Adipocyte (in vitro differentiated cells): ENCODE measurements at places on chromosomes 1 and 21.
A peak's percentile ranks its signal among the peaks of the same experiment; 100 is the strongest.

- peak; percentile 45 for DNase-seq
These were observed 585.7 kb upstream of the CAMK1G start for GRCh38 chr1:208997726-208998312.

DNA sequence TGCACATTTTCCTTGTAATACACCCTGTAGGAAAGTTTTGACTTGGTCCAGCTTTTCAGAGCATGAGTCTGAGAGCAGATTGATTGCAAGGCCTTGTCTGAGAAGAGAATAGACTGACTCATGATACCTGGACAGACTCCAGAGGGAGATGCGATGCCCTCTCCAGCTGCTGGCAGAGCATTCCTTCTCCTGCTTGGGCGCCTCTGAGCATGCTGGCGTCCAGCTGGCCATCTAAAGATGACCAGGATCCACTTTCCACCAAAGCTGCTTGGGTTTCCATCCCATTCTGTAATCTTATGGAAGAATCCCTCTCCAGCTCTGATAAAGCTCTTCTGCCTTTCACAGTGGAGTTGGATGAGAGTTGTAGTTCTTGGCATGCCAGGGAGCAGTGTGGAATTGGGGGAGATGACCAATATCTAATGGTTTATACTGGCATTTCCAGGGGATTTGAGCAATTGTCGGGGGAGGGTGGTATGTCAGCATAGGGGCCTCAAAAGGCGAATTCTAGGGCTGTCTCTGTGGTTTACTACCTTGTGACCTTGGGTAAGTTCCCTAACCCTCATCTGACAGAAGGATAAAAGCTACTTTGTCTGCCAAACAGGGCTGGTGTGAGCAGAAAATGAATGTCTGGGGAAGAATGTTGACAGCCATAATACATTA lies 19.5 kb downstream of the SZRD1 start:
- peak; percentile 92 for DNase-seq

- DNase-seq: no peak
These were observed 53.4 kb downstream of the DMAP1 start for GRCh38 chr1:44266400-44267344.

GRCh38 chr1:68301471-68302001 lies 69.2 kb upstream of the WLS start:
- DNase-seq: peak; percentile 53

GRCh38 chr1:208357644-208358507 lies 113.7 kb upstream of the PLXNA2 start:
- DNase-seq: peak; percentile 49

GRCh38 chr1:53183095-53183990 lies 13.3 kb upstream of the CPT2 start:
- no peak for DNase-seq

- DNase-seq: no peak
These were observed 3.8 kb downstream of the PLA2G2A start for GRCh38 chr1:19975423-19976193.

- DNase-seq: no peak
These were observed 6.7 kb upstream of the PTGER3 start for GRCh38 chr1:71054281-71054731.

DNA sequence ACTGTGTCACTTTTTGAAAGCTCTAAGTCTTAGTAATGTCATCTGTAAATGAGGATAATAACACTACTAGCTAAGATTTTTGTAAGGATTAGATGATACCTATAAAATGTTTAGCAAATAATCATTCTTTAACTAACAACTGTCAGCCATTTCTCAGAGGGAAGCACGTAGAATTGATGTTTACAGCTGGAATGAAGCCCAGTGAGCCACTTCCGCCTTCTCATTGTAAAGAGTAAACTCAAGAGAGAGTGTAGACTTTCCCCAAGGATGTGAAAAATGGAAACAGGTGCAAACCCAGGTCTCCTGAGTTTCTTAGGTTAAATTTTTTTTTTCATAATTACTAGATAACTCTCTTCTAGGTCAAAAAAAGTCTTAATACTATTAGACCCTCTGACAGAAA lies 4.9 kb downstream of the GREM2 start:
- no peak for DNase-seq

DNA sequence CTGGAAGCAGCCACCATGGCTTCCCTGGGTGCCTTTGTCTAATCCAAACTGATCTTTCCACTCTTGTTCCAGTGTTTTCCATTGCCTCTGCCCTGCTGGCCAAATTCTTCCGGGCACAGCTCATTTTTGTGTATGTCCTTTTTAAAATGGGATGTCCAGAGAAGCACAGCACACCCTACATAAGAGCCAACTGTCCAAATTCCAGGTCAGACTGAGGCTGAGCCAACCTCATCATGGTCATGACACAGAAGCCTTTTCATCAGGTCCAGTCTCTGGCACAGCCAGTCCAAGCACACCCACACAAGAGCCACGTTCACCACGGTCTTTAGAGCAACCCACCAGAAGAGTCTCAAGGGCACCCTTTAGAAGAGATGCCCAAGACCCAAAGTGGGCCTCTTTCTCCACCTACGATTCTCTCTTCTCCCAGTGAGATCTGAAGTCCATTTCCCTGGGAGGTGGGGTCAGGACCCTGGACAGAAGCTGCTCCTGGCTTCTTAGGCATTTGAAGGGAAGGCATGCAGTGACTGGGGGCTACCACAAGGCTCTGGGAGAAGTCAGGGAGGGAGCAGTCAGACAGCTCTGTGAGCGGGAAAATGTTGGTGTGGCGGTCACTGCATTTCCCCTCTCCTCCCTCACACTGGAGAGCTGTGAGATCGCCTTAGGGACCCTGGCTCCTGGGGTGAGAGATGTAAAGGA lies 53.2 kb downstream of the SYT2 start:
- peak; percentile 36 for DNase-seq

- no peak for DNase-seq
These were observed 77.5 kb downstream of the PUM1 start for GRCh38 chr1:30988045-30988444.

DNA sequence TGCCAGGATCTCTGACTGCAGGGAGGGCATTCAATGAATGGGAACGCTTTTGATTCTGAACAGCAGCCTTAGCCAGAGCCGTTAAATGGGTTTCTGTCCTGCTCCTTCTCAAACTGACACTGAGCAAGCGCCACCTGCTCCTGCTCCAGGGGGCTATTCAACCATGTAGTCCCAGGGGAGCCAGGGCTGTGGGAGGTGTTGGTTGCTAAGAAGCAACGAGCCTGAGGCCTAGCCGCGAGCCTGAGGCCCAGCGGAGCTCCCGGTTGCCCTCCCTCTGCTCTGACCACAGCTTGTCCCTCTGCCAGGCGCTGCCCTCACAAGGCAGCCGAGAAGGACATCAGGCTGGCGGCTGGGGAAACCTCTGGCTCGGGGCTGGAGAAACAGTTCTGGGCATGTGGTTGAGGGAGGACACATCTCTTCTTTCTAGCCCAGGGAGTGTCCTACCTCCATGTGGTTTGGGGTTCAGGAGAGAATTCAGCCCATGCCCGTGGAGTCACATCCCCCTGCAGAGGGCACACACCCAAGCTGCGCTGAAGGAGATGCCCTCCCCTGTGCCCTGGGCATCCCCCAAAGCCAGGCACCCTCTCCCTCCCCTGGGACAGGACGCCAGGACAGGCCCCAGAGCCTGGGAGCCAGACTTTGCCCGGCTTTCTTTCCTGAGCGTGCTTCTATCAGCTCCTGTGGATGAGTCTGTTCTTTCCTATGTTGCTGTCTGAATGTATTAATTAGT lies 18.0 kb downstream of the PCP4 start:
- peak; percentile 27 for DNase-seq

DNA sequence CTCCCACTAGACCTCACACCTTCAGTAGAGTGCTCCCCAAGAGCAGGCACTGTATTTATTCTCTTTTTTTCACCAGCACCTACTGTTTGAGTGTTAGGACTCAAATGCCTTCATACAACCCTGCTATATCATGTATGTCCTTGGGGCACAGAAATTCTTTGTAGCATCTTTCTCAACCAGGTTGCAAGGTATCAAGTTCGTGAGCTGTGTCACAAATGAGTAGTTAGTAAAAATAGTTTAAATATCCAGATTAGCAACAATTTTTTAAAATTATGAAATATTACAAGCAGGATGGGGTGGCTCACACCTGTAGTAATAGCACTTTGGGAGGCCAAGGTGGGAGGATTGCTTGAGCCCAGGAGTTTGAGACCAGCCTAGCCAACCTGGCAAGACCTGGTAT lies 152.6 kb upstream of the TNR start:
- no peak for DNase-seq

DNA sequence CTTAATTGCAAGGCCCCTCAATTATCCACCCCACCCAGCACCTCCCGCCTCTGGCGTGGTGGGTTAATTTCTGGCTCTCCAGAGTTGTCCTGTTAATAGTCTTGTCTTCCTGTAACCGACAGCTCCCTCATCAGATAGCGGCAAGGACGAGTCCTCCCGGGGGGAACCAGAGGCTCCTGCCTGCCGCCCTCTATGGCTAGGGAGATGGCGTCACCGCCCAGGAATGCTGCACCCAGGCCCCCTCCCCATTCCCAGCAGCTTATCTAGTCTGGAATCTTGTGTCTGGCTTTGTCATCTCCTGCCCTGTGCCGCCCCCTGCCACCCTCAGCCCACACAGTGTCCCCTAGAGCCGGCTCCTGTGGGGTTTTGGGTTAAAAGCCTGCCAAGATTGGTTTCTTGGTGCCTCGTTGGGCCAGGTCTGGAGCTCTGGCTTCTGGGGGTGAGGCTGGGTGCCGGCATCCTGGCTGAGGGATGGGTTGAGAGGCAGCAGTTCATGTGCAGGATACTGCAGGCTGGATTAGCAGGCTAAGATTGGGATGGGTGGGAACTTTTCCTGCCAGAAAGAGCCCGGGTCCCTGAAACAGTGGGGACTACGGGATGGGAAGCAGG lies 48.8 kb downstream of the EDN2 start:
- DNase-seq: no peak

GRCh38 chr1:101241485-101242225 lies 4.8 kb downstream of the S1PR1 start:
- no peak for DNase-seq

DNA sequence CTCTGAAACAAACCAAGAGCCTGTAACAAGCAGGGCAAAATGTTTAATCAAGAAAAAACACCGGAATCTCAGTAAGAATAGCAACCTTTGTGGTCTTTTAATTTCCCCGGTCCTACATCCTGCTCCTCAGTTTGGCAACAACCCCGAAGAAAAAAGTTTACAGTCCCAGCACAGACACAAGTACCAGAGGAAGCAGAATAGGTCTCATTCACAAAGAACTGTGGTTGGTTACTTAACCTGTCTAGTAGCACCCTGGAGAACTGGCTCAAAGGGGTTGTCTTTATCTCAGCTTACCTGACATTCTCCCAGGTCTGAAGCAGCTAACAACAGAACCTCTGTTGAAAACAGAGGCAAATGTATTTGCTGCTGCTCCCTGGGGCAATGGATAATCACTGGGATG lies 399.3 kb downstream of the AJAP1 start:
- DNase-seq: no peak

GRCh38 chr1:196056966-196057365 lies 551.3 kb downstream of the KCNT2 start:
- DNase-seq: no peak

DNA sequence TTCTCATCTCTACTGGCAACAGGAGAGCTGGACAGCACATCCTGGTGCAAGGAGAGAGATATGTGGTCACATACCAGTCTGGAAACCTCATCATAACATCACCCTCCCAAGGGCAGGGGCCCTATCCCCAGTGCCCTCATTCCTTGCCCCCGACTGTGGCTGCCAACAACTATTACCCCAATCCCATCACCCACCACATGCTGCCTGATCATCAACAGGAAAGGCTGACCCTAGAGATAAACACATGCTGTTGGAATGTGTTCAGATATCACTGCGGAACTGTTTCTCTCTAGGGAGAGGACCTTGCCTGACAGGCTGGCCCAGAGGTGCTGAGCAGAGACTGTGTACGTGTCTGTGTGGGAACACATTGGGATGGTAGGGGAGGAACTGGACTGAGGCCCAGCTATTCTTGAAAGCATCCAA lies 4.5 kb upstream of the INKA2 start:
- DNase-seq: peak; percentile 38

GRCh38 chr21:36211660-36212512 lies 55.3 kb downstream of the DOP1B start:
- DNase-seq: peak; percentile 65

DNA sequence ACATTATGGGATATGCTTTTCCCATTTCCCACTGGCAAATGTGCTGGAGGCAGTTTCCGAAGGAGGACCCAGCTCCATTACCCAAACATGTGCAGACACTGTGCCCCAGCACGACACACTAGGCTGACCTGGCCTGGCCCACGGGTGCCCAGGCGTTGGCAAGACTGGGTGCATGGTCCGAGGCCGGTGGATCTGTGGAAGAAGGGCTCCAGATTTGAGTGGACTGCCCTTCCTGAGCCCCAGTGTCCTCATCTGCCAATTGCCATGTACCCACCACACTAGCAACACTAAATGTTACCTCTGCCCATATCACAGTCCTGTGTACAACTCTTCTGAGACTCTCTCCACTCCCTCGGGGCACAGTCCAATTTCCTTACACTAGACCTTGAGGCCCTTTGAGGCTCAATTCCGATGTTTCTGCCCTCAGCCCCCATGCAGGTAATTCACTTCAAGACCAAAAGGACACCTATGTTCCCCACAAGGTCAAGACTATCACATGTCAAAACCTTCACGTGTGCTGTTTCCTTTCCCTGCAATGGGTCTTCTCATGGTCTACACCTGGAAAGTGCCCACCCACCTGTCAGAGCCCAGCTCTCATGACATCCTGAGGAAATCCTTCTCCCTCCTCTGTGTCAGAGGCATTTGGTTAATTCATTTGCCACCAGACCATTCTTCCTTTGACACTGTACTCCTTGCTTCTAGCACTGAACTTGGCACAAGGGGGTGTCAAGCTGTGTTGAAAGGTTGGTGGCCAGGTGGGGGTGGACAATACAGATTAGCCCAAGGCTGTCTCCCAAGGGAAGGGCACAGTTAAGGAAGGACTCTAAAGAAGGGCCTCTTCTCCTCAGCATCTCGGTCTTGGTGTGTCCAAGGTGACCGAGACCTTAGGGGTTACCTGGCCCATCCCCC lies 124.9 kb downstream of the DMRTB1 start:
- no peak for DNase-seq

DNA sequence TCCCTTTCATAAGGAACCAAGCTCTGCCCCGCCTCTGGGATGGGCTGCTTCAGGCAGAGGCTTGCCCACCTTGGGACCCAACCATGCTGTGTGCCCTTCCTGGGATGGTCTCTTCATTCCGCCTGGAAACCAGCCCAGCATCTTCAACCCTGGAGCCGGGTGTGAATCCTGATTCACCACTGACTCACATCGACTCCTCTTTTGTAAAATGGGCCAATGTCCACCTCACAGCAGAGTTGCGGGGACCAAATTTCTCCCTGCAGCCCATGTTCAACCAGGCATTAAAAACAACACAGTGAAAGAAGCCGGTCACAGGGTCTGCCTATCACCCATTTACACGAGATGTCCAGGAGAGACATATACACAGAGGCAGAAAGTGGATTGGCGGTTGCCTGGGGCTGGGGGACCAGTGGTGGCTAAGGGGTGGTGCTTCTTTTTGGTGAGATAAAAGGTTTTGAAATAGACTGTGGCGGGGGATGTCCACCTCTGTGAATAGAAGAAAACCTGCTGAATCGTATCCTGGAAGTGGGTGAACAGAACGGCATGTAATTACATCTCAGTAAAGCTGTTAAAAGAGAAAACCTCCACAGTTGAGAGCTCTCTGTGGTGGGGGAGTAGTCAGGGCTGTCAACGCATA lies 6.9 kb upstream of the GPR153 start:
- DNase-seq: no peak
